ENCODE measurements at places on chromosomes 7 and 10.

GRCh38 chr7:37728747-37729146, 45.2 kb downstream of the GPR141 start:
- DNase-seq, result no peak

DNA sequence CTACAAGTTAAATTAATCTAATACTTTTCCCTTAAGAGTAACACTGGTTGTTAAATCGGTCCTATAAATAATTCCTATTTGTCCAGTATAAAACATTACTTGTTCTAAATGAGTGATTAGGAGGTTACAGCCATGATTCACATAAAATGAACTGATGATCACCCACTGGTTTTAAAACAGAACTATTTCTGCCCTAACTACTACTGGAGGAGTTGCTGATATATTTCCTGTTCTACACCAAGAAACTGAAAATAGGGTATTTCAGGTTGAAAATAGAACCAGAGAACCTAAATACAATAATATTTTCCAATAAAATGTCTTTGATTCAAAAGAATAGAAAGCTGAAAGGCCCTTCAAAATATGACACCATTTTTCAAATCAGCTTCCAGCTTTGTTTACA, 30.9 kb downstream of the DNAJC1 start:
- DNase-seq, result no peak

DNA sequence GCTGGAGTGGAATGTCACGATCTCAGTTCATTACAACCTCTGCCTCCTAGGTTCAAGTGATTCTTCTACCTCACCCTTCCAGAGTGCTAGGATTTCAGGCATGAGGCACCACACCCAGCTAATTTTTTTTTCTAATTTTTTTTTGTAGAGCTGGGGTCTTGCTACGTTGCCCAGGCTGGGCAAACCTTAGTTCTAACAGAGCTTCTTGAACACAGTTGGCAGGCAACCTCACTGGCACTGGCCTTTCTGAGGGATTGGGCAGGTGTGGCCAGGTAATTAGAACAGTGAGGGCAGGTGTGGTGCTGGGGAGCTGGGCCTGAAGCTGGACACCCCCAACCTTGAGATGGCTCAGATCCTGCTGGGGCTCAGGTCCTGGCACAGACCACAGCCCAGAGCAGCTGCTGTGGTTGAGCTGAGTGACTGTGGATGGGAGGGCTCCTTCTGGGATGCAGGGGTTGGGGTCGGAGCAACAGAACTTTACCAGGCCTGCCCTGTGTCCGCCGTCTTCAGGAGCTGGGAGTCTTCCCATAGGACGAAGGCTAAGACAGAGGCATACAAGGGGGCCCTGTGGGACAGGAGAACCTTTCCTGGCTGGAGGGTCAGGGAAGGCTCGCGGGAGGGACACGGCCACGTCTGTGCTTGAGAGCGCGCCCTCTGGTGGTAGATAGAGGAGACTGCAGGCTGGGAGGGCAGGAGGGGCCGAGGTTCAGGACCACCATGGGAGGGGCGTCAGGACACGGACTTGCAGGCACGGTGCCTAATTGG, 48.2 kb downstream of the COL26A1 start:
- DNase-seq, result no peak

DNA sequence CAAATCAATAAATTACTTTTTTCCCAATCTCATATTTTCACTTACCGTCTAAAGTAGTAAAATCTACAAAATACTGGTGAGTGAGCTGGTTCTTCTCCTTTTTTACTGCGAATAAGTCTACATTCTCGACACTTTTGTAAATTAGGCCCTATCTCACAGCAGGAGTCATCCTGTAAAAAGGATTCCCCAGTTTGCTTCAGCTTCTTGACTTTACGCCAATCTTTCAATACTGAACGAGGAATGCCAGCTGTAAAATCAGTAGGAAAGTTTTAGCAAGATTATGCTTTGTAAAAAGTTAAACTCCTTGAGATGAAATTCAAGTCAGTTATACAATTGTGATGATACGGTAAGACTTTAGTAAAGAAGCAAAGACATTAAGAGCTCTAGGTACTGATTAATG, 67.3 kb downstream of the NRBF2 start:
- DNase-seq, result no peak
